ENCODE measurements at places on chromosomes 4 and X.

DNA sequence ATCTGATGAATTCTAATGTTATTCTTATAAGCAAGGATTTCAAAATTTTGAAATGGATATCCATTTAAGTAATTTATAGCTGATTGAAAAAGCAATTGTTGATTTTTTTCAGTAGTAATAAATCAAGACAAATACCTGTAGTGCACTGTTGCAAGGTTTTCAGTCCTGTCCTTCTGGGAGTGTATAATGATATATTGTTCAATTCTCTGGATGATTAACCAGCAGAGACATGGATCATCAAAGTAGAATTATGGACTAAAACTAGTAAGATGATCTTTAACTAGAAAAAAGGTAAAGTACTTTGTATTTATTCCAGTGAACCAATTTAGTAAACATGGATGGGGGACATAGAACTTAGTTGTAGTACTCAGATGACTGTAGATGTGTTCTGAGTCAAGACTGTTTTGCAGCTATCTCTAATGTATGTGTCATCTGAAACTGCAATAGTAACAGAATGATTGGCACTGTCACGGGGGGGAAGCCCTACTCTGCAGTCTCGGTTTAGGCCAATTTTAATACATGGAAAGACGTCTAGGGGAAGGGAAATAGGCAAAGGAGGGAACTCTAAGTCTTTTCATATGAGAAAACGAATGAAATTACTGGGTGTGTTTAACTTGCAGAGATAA, 121.9 kb downstream of the GLRA3 start:
- DNase-seq: no peak

GRCh38 chrX:101764538-101764937, 104.9 kb upstream of the ARMCX2 start:
- no peak for DNase-seq

GRCh38 chrX:112901869-112902725, 61.5 kb upstream of the AMOT start:
- no peak for DNase-seq

DNA sequence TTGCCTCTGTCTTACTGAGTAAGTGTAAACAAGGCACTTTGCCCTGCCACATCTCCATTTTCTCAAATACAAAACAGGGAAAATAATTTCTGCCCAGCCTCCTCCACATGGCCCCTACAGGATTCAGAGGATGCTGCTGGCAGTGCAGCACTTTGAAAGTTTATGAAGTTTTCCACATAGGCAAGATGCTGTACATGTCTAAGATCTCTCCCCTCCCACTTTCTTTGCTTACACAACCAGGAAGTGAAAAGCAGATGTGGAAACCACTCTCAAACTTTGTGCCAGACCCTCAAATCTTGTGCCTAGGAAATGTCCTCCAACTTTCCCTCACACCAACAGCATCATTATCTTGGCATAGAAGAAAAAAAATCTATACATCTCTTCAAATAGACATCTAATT, 257.0 kb upstream of the LDB2 start:
- no peak for DNase-seq

DNA sequence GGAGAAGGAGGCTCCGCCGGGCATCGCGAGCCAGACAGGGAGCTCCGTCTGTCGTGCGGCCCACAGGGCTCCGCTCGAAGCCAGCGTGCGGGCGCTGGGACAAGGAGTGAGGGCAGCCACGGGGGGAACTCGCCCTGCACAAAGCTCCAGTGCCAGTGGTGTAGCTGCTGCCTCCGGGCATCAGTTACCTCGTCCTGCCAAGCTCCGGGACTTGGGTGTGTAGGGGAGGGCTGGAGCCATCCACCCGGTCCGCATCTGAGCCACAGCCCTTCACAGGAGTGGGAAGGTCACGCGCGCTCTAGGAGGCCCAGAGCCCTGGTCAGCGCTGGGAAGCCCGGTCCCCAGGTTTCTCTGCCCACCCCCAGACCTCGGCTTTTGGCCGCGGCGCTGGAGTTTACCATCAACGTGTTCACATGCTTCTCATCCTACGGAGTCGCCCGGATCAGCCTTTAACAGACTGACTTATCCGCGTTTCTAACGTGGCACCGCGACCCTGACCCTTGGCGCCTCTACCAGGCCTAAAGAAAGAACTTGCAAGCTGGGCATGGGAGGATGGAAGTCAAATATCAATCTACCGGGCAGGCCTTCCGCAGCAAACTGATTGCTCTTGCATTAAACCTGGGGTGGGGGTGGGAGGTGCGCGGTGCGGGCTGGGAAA, 8.4 kb upstream of the PRDM8 start:
- no peak for DNase-seq

GRCh38 chr4:71396382-71396781, 57.6 kb downstream of the SLC4A4 start:
- no peak for DNase-seq

DNA sequence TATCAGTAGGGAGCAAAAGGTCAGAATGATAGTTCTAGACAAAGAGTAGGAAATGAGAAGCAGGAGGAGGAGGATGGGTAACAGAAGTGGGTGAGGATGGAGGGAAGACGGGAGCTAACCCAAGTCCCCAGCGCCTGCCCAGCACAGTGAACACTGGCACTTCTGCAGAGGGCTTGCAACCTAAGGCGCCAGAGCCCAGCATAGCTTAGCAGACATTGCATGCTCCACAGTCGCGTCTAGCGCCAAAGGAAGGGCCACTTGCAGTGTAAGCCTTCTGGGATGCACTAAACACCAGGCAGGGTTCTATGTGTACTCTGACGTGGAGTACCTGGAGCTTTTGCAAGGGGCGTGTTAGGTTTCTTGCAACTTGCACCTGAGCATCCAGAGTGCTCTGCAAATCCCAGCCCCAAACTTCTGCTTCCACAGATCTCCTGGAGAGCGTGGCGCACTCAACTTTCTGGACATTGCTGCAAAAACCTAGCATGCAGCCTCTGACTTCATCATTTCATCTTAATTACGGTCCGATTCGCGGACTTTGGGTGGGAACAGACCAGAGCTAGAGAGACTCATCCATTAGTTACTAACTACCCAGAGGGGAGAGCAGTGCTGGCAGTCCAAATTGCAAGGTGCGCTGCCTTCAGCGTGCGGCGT, 46.5 kb upstream of the NKAP start:
- DNase-seq: peak; percentile 5
